ENCODE measurements at places on chromosomes 2 and 18.
A peak's percentile ranks its signal among the peaks of the same experiment; 100 is the strongest.

DNA sequence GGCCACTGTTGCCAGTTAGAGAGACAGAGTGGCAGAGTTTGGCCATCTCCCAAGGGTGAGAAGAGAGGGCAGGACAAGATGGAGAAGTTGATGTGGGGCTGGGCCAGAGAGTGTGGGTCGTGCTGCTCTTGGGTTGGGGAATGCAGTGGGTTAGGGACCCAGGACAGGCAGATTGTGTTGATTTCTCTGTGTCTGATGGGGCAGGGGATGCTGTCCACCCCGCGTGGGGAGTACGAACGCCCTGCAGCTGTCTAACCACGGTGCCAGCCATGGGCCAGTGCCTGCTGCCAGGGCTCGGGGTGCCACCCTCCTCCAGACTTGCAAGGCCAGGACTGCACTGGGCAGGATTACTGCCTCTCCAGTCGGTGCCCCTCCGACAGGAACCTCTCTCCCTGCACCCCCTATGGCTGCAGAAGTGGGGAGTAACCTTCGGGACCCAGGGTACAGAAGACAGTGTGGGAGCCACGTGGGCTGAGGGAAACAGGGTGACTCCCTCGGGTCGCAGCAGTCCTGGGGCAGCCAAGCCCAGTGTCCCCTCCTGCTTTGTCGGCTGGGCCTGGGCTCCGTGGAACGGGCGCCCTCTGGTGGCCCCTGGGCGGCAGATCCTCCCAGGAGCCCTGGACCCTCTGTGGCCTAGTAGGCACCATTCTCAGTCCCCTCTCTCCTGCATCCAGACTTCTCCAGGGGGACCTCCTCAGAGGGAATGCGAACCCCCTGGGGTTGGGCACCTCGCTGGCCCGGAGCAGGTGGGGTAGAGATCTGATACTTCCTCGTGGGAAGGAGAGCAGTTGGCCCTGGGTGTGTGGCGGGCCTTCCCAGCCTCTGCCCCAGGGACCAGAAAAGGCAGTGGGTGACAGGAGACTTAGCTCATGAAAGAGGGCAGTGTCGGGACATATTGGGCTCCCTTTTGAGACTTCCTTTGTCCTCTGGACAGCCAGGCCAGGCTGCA lies 2.7 kb downstream of the GPC1 start:
- peak; percentile 80 for DNase-seq

GRCh38 chr2:18465979-18466378 lies 94.5 kb downstream of the RDH14 start:
- no peak for DNase-seq

GRCh38 chr2:154694881-154695280 lies 3.6 kb upstream of the KCNJ3 start:
- DNase-seq, result no peak

DNA sequence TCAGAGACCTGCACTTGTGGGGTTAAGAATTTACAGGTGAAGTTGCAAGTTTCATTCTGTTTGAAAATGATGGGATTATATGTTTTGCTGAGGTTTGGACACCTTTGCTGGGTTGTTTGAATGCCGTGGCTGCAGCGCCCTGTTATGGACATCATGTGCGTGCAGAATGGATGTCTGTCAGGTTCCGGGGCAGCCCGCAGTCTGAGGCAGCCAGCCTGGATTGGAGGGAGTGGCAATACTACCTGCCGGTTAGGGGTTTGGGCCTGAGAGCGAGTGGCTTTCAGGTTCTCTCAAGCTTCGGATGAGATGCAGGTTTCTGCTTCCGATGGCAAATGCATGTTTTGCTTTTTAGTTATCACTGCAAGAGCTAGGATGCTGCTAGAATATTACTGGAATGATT lies 1.1 kb downstream of the CASP8 start:
- DNase-seq, result no peak

DNA sequence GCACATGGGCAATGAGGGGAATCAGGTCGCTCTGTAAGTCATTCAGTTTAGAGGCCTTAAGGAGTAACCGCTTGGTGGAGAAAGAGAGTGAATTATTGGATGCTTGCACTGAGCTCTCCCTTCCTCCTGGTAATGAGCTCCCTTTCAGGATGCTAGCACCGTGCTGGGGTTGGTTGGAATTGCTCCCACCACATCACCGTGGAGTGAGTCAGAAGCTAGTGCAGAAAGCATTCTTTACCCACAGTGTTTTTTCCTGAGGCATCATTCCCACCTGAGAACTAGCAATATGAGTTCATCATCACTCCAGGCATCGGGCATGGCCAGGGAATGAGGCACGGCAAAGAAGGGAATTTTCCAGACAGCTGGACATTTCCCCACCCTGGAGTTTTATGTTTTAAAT lies 57.6 kb downstream of the ITGB6 start:
- DNase-seq, result no peak

DNA sequence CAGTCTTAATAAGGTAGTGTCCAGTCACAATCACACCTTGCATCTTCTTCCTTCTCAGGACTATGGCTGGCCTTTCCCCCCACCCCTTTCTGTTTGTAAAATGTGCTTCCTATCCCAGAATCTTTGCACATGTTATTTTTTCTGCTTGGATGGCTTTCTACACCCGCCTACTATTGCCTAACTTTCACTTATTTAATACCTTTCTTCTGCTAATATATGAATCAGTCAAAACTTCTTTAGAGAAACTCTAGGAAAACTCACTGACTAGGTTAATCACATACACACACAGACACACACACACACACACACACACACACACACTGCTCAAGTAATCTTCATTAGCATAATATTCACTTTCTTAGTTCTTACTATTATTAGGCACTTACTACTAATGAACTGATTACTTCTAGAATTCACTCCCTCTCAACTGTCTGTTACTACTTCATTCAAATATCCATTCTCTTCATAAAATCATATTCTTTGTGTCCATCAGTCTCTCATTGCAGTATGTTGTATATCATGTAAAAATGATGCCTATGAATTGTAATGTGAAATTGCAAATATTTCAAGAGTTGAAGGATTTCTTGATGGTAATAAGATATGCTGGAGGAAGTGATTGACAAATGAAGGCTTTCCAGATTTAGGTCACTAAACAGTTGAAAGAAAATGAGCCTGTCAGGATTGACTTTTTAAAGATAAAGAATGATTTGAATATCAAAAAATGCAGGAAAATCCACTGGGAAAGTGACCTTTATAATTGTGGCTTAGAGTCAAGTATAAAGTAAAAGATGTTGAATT lies 51.2 kb downstream of the CLIP4 start:
- peak; percentile 10 for DNase-seq

DNA sequence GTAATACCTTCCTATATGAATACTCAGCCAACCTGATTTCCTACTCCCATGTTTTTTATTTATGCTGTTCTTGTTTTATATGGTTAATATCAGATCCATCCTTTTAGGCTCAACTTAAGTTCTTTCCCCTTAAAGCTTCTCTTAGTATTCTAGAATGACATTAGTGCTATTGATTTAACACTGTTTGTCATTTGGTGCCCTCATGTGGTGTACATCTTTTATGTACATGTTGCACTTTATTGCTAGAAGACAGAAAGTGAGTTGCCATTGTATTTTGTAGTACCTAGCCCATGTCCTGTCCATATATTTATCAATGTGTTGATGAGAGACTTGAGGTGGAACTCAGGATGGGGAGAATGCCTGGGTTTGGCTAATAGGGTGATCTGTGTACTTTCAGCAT lies 2.5 kb downstream of the HTRA2 start:
- peak; percentile 65 for DNase-seq

GRCh38 chr18:57561261-57561660 lies 25.2 kb downstream of the FECH start:
- DNase-seq, result no peak

DNA sequence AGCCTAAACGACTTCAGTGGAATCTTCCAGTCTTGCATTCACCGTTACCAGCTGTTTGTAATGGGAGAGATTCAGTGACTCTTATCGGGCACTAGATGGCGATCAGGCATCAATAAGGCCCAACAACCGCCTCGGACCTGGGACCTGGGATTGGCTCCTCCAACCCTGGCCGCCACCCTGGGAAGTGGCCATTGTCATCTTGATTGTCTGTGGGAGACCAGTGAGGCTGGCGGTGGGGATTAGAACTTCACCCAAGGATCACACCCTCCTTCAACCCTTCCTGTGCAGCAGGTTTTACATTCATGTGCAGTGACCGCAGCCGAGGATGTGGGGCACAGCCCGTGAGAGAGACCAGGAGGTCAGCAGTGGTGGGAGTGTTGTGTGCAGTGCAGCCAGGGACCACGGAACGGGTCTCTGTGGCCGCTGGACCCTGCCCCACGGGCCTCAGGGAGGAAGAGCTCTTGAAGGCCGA lies 85.3 kb downstream of the SPP2 start:
- DNase-seq, result peak; percentile 48

- DNase-seq, result peak; percentile 53
Observed at GRCh38 chr18:12886498-12887126, 2.6 kb upstream of the PTPN2 start.

DNA sequence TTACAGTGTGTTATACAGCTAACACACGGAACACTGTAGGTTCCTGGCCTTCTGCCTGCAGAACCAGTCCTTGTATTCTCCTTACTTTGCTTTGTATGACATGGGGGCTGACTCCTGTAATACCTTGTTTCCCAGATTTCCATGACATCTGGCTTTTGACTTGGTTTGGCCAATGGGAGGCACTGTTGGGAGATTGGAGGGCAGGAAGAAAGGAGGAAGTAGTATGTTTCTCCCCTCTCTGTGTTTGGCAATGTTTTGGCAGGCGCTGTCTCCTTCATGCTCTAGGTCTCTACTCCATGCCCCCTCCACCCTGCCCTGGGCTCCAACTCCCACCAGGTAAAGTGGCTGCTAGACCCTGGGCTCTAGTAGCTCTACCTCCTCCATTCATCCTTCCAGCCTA lies 331.1 kb upstream of the SLC14A2 start:
- no peak for DNase-seq

- peak; percentile 8 for DNase-seq
Observed at GRCh38 chr2:196125596-196125995, 45.8 kb downstream of the STK17B start.

Data from T47D (cell line).